ENCODE measurements at places on chromosomes 1 and 21.

- no peak for DNase-seq
Observed at GRCh38 chr1:116133696-116134475, 22.7 kb downstream of the MAB21L3 start.

GRCh38 chr1:60575326-60575977 is 501.9 kb upstream of the C1orf87 start:
- no peak for DNase-seq

GRCh38 chr1:192766876-192767275 is 42.0 kb upstream of the RGS2 start:
- DNase-seq, result no peak

GRCh38 chr1:37663426-37664000 is 28.8 kb upstream of the CDCA8 start:
- DNase-seq, result no peak
